Osteoblast (primary cell): ENCODE measurements at places on chromosomes 5 and 9. TPM values are rescaled to one million over a fixed set of nuclear protein-coding genes. Genes with fewer than 3 reads are reported as not detected.

The DND1 gene
- 0.59 TPM in 1 of 2 replicates, not detected in the other for total RNA-seq

The TLE1 gene
- 9.0 and 10.6 TPM in 2 replicates for total RNA-seq

The ADGRD2 gene
- not detected in 2 replicates for total RNA-seq

The REEP2 gene
- 1.5 and 2.2 TPM in 2 replicates for total RNA-seq

The ANKRD34B gene
- not detected in 2 replicates for total RNA-seq

The OLFM1 gene
- under 0.01 and 0.29 TPM in 2 replicates for total RNA-seq

The IL4 gene
- total RNA-seq = not detected in 2 replicates

The TAF11L7 gene
- total RNA-seq = not detected in 2 replicates

GRCh38 chr5:139422307-139422893, 16.9 kb downstream of the DNAJC18 start:
- DNase-seq = peak; percentile 88

DNA sequence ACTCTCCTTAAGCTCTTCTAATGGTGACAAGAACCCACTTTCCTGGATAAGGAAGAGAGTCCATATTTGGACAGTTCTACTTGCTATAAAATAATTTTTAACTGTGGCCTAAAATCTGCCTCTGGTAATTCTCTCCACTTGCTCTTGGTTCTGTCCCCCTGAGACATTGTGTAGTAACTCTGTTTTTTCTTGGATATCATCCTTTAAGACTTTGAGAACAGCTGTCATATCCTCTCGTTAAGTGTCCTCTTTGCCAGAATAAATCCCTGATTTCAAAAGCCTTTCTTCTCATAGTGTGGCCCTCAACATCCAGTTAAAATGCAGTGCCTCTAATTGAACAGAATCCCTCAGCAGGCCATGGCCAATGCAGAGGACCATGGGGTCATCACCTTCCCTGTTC, 101.5 kb downstream of the ARHGEF28 start:
- no peak for DNase-seq

- DNase-seq = no peak
Observed at GRCh38 chr9:78973907-78974306, 597.9 kb upstream of the TLE4 start.

GRCh38 chr9:77933019-77933418, 98.6 kb downstream of the GNAQ start:
- DNase-seq = no peak

GRCh38 chr5:173279166-173279565, 44.2 kb upstream of the NKX2-5 start:
- DNase-seq = no peak

DNA sequence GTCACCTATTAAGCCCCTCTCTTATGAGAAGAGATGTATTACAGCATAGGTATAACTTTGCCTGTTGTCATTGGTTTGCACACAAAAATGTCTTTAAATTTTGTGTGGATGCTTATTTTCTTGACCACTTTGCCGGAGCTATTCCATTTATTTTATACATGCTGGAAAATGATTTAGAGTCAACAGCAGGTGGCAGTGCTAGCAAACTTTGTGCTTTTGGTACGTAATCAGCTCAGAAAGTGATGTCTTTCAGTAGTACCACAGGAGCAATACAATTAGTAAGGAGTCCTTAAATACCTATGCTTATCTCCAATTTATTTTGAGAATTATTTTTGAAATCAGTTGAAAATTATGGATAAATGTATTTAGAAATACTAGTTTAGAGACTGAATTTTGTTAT, 19.8 kb upstream of the NUDT12 start:
- DNase-seq = no peak

DNA sequence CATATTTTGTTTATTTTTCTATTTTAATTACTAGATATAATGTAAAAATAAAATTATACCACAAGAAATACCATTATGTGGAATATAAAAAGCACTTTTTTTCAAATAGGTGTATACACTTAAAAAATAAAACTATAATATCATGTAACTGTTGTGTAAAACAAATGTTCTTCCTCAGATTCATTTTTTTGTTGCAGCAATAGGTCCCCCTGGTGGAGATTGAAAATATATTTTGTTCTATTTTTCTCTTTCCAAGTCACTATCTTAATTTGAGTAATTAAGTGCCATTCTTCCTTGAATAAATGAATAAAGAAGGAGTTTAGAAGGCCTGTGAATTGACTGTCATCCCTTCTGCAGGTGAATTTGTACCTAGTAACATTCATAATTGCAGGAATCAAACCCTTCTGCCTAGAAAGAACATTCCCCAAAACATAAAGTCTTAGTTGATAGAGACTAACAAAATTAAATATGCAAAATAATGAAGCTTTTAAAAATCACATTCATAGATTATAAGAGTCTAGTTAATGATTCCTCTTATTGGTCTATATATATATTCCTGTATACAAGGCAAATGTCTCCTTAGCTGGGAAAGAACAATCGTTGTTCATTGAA, 23.4 kb downstream of the CETN3 start:
- DNase-seq = no peak

DNA sequence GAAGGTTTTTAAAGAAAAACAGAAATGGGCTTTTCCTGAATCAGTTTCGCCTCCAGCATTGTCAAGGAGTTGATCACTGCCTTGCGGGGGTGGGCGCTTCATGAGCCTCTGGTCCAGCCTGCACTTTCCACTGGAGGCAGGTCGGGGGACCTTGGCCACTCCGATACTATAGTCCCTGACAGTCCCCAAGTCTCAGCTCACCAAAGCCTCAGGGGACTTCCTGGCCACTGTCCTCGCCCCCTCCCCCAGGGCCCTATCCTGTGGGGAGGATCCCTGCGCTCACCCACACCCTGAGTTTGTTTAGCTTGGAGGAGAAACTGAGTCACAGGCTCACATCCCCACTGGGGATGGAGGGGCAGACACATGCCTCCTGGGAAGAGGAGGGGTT, 1.4 kb downstream of the SLC6A19 start:
- DNase-seq = no peak

DNA sequence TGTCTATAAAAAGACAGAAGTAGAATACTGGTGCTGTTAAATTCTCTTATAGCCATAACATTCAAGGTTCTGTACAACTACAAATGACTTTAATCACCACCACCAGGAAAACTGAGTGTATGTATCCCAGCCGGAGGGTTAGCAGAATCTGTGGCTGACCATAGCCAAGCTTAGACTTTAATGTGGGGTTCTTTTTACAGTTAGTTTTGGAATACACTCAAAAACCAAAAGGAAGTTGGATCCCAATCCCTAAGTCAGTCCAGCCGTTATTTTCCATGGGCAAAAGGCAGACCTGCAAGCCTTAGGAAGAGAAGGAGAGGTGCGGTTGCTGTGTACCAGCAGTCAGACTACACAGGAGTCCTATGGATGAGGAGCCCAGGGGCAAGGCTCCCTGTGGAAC, 179.8 kb downstream of the ENC1 start:
- no peak for DNase-seq

GRCh38 chr9:127589955-127590370, 22.1 kb upstream of the STXBP1 start:
- peak; percentile 95 for DNase-seq

DNA sequence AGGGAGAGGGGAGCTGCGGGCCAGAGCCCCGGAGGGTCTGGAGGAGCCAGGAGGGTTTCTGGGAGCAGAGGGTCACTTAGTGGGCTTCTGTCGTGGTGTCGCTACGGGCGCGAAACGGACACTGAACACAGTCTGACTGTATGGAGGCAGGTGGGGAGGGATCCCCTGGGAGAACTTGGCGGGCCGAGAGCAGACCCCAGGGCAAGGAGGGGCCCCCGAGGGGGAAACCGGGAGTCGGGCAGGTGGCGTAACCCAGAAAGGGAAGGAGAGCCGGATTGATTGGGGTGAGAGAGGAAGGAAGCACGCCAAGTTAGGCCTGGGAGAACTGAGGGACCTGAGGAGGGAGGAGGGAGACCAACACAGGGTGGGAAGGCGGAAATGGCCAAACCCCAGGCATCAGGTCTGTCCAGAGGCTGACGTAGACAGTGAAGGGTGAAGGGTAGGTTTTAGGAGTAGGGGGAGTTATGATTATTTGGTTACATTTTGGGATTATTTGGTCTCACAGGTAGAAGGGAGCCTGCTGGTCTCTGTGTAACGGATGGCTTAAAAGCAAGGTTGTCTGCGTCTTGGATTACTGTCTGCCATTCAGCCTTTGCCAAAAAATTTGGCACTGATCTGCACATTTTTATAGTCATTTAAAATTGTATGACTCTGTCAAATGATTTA, 3.3 kb upstream of the MSMP start:
- no peak for DNase-seq

DNA sequence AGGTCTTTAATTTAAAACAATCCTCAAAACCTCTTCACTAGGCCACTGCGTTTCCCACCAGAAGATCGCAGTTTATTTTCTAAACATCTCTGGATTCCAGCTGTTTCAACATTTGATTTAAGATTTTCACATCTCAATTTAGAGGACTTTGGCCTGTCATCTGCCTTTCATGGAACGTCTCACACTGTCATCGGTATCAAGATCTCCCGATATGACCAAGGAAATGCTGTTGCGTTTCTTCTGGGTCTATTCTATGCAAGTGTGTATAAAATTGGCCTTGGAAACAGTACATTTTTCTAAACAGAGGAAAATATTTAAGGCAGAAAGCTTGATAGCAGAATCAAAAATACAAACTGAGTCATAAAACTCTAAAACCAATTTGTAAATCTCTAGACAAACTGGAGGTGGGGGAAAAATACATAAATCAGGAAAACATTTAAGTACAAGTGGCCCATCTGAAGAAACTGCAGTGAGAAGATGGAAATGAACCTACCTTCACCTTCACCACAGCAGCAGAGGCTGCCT, 53.6 kb upstream of the SIMC1 start:
- no peak for DNase-seq

DNA sequence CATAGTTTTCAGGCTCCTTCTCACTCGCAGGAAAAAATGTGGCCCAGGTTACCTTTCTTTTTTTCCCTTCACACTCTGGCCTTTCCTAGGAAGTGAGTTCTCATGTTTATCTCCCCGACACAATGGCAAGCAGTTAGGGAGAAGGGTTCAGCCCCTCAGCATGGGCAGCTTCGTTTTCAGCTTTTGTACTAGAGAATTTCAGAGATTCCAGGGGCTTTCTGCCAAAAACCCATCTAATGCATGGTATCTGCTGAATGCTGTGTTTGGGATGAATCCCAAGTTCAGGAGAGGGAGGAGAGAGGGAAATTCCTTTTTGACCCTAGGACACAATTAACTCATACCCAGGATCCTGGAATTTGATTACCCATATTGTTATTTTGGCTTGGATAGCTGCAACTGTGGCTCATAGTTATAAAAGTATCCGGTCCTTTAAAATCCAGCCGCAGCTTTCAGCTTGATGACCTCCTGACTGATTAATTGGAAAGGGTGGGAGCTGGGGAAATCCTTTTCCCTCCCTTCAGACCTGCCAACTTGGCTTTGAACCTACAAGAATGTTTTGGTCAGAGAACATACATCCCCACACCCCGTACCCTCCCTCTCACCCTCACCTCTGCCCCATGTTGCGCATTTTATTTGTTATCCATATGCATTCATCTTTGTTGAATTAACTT, 78.4 kb downstream of the TMEM252 start:
- DNase-seq = no peak

GRCh38 chr5:60514152-60514551, 185.8 kb downstream of the DEPDC1B start:
- DNase-seq = no peak

GRCh38 chr5:42905827-42906226, 94.1 kb upstream of the SELENOP start:
- DNase-seq = no peak

DNA sequence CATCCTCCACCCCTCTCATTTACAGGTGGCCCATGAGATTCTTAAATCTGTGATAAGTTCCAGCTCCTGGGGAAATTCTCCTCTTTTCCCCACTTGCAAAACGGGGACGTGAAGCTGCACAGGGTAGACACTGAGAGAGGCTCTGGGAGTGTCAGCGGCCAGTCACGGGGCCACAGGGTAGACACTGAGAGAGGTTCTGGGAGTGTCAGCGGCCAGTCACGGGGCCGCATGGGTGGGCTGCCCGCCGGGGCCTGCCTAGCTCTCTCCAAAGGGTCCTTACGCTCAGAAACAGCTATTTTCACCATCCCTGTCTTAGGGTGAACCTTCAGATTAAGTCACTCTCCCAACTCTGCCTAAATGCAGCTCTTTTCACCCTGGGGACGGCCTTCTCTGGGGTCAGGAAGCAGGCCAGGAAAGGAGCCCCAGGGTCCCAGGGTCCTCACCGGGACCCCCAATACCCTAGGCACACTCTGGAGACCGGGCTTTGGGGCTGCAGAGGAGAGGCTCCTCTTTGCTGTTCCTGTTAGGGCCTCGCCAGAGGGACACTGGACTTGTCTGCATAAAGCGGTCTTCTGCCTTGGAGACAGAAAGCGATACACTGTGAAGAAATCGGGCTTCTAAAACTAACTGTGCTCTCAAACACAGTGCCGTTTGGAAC, 1.5 kb downstream of the FAM78A start:
- peak; percentile 84 for DNase-seq

DNA sequence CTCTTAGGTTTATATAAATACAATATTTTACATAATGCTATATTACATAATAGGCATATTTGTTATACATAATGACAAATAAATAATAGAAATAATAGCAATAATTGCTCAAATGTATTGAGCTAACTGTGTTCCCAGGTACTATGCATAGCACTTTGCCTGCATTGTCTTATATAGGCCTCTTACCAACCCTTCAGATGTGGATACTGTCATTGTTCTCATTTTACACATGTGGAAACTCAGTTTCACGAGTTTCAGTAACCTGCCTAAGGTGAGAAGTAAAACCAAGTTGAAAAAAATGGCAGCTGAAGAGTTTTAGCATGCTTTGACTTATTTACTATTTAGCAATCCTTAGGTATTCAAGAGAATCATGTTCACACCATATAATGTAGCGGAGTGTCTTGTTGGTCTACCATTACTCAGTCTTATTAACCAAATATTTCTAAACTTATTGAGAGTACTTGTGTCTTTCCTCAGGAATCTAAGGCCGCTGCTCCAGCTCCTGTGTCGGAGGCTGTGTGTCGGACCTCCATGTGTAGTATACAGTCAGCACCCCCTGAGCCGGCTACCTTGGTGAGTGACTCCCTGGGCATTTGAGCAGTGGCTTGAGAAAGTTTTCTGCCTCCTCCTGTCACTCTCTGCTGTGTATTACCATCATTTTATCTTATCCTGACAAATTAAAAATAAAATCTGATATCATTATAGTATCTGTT, 57.5 kb downstream of the ERAP1 start:
- DNase-seq = no peak

- DNase-seq = no peak
Observed at GRCh38 chr9:7862170-7862569, 62.6 kb upstream of the DMAC1 start.

- no peak for DNase-seq
Observed at GRCh38 chr9:31556667-31557463, 827.6 kb upstream of the ACO1 start.

GRCh38 chr9:136644593-136645351, 17.9 kb upstream of the EGFL7 start:
- DNase-seq = peak; percentile 97
